ENCODE measurements at places on chromosomes 1 and 21.
A peak's percentile ranks its signal among the peaks of the same experiment; 100 is the strongest.

GRCh38 chr1:7821282-7821681, 31.6 kb downstream of the UTS2 start:
- no peak for DNase-seq

DNA sequence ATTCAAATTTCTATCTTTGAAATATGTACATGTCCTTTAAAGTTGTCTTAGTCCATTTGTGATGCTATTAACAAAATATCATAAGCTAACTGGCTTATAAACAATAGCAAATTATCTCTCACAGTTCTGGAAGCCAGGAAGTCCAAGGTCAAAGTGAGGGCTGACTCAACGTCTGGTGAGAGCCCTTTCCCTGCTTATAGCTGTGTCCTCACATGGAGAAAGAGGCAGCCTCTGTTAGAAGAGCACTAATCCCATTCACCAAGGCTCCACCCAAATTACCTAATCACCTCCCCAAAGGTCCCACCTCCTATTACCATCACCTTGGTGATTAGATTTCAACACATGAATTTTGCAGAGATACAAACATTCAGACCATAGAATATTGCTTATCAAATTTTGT, 450.1 kb upstream of the BEND5 start:
- no peak for DNase-seq

DNA sequence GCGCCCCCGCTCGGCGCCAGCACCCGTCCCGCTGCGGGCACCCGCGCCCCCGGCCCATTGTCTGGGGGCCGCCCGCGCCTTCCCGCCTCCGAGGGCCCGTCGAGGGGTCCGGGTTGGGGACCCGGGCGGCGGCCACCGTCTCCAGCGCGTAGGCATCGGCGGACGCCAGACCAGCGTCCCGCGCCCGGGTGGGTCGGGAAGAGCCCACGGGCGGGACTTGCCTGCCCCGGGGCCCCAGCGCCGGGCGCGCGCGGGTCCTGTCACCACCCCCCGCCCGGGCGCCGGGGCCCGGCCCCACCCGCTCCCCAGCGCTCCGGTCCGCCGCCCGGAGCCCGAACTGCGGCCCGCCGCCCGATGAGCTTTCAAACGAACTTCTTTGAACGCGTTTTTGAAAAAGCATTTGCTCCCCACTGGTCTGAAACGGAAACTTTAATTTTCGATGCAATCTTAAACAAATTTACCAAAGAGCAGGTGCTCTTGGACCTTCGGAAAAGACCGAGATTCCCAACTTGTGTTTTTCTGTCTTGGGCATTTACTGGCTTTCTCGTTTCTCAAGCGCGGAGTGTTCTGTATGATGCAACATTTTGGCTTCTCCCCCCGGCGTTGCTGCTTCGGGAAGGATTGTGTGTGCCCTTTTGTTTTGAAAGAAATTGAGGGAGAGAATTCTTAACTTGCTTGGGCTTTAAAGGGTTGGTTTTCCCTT, 615 bp downstream of the CLIC4 start:
- DNase-seq: no peak

DNA sequence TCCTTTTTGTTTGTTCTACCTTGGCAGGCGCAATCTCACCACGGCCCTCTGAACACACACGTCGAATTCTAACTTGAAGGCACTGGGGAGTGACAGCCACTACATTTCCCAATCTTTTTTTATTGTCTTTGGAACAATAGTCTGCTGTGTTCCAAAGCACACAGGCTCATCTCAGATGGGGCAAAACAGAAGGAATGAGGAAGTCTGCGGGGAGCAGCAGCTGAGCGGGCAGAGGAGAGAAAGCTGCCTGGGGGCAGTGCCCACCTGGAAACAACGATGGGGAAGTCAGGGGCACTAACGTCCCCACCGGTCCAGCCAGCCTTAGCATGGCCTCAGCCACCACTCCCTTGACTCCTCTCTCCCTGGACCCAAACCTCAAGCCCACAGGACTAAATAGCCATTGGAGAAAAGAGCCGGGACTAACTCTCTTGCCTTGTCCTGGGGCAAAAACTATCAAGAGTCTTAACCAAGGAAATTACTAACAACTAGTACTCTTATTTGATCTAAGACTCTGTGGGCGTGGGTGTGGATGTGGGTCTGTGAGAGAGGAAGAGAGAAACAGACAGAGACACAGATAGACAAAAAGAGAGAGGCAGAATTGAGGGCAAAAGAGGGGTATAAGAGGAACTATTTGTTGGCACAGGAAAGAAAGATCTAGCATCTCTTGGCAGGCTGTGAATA, 34.2 kb downstream of the SYF2 start:
- DNase-seq: no peak

GRCh38 chr1:69862906-69863305, 295.2 kb downstream of the LRRC7 start:
- DNase-seq: no peak

DNA sequence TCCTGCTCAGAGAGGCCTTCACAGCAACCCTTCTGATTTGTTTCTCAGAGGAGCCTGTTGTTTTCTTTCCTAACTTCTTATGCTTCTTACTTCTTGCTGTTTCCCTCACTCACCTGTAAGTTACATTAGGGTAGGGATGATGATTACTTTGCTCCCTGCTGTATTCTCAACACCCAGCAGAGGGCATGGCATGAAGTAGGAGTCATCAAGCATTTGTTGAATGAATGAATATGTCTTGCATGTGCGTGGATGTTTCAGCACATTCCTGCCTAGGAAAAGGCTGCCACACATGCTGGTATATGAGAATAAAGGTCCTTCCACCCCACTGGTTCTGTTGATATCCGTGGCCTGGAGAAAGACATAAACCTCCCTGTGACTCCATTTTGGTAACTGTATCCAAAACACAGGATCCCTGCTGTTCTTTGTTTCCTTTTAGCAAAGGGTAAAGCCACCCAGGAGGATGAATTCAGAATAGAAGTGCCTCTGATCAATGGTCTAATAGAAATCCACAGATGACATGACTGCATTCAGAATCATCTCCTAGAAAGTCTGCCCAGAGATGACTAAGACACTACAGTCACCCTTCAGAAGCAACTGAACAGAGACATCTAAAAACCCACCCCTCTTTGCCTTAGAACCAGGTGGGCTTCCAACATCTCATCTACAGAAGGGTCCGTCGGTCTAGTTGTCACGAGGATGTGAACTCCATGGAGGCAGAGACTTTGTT, 168.8 kb downstream of the ZSCAN20 start:
- no peak for DNase-seq

- DNase-seq: no peak
Measured at GRCh38 chr1:178541829-178542553, 29.1 kb downstream of the TEX35 start.

- DNase-seq: no peak
Measured at GRCh38 chr1:184456189-184456588, 69.4 kb downstream of the C1orf21 start.

DNA sequence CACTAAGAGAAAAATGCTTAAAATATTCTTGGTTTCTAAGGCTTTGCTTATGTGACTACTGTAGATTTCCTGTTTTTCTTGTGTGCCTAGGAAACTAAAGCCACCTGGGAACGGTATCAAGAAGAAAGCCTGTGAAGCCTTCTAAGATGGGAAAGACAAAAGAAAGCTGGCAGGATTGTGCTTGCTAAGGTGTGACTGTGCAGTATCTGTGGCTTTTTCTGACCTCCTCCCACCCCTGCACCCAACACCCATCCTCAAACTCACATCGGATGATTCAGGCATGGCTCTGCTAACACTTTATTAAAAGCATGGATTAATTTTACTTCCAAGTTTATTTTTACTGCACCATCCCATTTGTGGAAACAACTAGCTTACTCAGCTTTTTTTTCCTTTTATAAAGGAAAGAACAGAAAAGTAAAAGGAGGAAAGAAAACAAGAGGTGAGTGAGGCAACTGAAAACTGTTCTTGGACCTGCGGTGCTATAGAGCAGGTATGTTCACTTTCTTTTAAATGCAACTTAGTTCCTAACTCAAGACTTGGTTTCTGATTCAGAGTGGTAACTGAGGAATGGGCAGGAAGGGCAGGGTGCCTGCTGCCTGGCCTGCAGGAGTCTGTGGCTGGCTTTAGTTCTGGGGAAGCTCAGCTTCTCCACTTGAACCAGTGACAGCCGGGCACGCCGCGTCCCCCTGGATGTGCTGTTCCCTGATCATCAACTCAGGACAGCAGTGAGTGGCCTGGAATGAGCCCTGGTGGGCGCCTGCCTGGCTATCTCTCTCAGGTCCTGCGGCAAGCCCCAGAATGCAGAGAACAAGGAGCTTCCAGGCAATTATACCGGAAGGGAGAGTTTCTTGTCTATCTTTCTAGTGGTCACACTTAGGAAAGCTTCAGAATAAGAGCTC, at the start of gene GBP6:
Gene GBP6, plus strand, starts transcription at position 422 of the 899 bp plus-strand sequence. CDS start 4,493 bp downstream, outside the sequence.
- no peak for DNase-seq

GRCh38 chr1:41799723-41800122, 119.0 kb downstream of the HIVEP3 start:
- DNase-seq: peak; percentile 38

DNA sequence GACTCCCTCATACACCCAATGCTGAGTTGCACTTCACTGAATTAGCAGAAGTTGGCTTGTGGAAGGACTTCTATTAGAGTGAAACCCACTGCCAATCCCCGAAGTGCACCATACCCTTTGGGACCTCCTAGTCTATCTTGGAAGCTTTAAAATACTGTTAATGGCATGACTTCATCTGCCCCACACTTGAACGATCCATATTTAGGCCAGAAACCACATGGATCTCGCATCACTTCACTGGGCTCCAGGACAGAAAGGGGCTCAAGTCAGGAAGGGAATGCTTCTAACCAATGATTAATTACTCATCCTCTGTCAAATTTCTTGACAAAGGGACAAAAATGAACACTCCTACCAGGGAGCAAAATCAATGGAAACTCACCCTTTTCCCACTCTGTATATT, 69.1 kb downstream of the BCAR3 start:
- DNase-seq: no peak

GRCh38 chr1:3135744-3136455, 66.9 kb downstream of the PRDM16 start:
- no peak for DNase-seq

DNA sequence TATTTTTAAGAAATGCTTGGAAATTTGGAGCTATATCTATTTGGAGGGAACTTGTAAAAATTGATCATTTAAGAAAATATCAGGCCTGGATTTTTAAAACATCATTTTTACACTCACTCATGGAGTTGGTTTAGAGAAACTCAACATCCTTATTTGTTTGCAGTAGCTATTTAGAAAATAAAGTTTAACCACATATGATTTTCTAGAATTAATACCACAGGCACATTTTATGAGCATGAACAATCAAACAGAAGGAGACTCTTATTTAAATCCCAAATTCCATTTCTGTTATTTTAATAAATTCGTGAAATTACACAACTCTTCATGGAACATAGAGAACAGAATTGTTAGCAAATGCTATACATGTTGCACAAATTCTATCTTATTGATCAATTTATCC, 3.2 kb downstream of the CDKN2C start:
- DNase-seq: no peak

GRCh38 chr1:42317308-42317707, 17.7 kb downstream of the FOXJ3 start:
- DNase-seq: no peak

DNA sequence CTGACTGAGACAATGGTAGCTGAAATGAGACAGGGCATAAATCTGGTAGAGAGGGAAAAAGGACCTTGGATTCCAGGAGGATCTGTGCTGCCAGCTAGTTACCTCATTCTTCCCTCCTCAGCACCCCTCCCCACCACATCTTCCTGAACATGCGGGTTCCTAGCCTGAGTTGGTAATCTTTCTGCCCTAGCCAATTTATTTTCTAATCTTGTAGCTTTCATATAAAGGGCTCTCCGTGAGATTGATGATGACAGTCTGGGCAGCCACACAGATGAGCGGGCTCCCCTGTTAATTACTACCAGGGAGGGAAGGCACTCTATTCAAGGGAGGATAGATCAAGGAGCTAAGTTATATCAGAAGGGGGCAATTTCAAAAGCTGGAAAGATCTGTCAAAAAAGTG, 20.2 kb downstream of the ARHGEF11 start:
- DNase-seq: no peak

- no peak for DNase-seq
Measured at GRCh38 chr1:180198196-180198595, 31.9 kb upstream of the LHX4 start.

DNA sequence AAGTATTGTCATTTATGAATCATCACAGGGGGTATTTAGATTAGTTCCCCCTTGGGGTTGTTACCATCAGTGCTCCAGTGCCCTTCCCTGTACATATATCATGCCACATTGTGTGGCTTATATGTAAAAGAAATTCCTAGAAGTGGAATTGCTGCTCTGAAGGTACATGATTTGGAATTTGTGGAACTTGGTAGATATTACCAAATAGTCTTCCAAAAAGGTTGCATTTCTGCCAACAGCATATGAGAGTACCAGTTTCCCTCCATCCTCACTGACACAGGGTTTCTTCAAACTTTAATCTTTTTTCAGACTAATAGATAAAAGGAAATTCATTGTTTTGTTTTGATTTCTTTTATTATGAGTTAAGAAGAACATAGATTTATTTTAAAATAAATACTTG, 41.3 kb downstream of the AKNAD1 start:
- no peak for DNase-seq

DNA sequence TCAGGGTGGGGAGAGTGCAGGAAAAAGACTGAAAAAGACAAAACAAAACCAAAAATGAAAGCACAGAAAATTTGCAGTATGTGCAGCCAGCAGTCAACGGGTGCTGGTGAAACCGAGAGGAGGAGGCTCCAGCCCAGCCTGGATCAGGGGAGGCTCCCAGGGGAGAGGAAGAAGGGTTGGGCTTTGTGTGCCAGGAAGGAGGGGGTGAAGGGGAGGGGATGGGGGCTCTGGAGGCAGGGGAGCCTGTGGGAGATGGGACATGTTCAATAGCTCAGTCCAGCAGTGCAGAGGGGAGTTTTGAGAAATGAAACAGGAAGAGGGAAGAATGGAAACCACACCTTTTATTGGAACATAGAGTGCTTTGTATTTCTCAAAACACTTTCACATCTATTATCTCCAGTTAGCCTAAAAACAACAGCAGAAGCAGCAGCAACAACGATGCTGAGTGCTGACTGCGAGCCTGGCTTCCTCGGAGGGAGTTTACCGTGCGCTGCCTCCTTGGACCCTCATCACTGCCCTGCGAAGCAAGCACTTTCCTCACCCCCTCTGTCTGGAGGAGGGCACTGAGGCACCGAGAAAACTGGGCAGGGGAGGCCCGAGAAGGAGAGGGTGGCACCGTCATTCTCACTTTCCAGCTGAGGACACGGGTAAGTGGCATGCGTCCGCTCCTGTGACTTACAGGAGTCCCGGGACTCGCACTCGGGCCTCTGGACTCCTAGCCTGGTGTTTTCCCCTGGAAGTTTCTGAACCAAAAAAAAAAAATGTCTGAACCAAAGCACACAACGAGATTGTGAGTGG, 62.9 kb downstream of the MDM4 start:
- no peak for DNase-seq

- peak; percentile 27 for DNase-seq
Measured at GRCh38 chr1:54359393-54360162, 46.6 kb downstream of the SSBP3 start.
